ENCODE measurements at places on chromosomes 12 and 14. TPM values are rescaled to one million over a fixed set of nuclear protein-coding genes. Genes with fewer than 3 reads are reported as not detected.
A peak's percentile ranks its signal among the peaks of the same experiment; 100 is the strongest.

- DNase-seq: no peak
These were observed 22.1 kb downstream of the CLECL1 start for GRCh38 chr12:9710584-9711375.

GRCh38 chr14:94394581-94395207 is 6.3 kb upstream of the SERPINA1 start:
- DNase-seq: no peak

DNA sequence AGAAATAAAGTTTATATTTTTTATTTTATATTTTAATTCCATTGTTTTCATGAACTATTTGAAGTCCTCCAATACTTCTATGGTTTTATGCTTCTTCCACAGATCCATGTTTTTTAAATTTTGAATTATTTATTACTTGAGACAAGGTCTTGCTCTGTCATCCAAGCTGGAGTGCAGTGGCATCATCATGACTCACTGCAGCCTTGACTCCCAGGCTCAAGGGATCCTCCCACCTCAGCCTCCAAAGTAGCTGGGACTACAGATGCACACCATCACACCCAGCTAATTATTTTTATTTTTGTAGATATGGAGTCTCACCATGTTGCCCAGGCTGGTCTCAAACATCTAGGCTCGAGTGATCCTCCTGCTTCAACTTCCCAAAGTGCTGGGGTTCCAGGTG is 28.8 kb upstream of the DLGAP5 start:
- no peak for DNase-seq

DNA sequence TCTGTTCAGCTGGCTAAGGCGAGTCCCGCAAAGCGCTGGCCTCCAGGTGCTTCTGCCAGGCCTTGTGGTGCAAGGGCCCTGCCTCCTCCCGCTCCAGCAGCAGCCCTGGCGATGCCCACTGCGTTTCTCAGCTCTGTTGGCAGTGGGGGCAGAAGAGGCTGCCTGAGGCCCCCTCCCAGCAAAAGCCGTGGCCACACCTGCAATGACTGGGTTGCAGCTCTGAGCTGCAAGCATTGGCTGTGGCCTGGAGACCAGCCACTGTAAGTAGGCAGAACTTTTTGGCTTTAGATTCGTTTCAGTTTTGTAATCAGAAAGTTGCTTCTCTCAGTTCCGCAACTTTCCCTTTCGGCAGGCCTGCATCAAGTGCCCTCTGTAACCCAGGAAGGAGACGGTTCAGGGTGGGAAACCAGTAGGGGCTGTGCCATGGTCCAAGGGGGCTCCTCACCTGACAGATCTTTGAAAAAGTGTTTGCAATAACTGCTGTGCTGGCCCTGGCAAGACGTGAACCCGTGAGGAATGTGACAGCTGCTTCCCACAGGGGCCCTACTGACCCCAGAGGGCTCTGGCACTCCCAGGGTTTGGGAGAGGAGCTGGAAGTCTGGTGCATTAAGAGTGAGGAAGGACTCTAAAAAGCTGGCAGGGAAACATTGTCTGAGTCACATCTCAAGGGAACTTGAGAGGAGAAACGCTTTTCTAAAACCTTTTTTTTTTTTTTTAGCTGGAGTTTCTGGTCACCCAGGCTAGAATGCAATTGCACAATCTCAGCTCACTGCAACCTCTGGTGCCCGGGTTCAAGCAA is 54.5 kb upstream of the MAX start:
- DNase-seq: peak; percentile 25

- peak; percentile 32 for DNase-seq
These were observed 46.0 kb downstream of the DLK1 start for GRCh38 chr14:100772607-100773165.

GRCh38 chr14:105418269-105419194 is 1.1 kb upstream of the MTA1 start:
- DNase-seq: no peak

GRCh38 chr12:53338916-53339315 is 2.8 kb upstream of the SP7 start:
- no peak for DNase-seq

- DNase-seq: no peak
These were observed 257.2 kb downstream of the NELL2 start for GRCh38 chr12:44618946-44619345.

DNA sequence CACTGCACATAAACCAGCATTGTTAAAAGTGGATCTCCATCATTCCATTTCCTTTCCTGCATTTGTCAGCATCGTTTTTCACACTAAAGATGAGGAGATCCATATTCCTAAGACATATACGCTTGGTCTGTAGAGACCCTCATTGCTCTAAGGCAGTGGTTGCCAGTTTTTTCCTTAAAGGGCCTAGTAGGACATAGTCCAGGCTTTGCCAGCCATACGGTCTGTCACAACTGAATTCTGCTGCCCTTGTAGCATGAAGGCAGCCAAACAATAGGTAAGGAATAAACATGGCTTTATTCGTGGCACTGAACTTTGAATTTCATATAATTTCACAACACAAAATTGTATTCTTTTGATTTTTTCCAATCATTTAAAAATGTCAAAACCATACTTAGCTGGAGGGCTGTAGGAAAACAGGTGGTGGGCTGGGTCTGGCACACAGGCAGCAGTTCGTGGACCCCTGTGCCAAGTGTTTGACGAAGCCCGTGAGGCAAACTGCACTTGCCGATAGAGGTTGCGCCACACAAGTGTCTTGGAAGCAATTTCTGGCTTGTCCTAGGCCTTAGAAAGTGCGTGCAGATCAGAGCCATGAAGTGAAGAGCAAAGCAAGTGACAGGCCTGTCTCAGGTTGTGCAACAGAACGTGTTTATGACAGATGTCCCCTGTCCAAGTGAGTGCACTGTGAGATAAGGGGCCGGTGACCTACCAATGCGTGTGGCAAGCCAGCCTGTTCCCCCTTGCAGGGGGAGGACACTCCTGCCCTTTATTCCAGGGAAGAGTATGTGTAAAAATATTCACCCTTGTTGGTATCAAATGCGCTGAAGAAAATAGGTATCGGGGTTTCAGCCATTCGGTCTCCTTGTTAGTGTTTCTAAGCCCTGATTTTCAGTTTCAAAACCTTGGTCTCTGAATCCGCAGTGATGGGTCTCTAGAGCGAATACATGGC is 916 bp upstream of the CHPT1 start:
- peak; percentile 72 for DNase-seq

DNA sequence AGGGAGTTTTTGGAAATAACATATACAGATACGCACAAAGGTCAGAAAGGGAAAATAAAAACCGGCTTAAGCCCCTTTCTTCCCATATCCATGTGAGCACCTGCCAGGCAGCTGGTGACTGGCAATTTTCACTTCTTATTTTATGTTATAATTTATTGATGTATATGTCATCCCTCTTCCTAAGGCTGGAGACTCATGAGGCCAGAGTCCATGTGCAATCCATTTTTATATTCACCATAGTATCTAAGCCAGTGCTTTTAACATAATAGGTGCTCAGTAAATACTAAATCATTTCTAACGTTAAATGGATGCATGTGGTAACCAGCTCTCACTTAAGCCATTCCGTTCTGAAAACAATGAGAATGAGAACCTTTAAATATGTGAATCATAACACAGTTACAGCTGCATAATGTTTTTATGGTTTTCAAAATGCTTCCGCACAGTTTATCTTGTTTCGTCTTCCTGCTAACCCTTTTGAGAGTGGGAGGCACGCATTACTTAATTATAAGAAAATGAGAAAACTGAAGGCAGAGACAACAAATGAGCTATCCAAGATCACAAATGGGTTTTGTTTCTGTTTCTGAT is 178.3 kb downstream of the CACNA1C start:
- DNase-seq: no peak

The CLMN gene
- 10.2 TPM for total RNA-seq

The LTB4R gene
- 4.8 TPM for total RNA-seq

The GPR65 gene
- 0.32 TPM for total RNA-seq

The ZDHHC22 gene
- not detected for total RNA-seq

The ASCL4 gene
- total RNA-seq: not detected

The SENP1 gene
- total RNA-seq: 7.1 TPM

The MAP1LC3B2 gene
- total RNA-seq: 2.7 TPM

The JDP2 gene
- total RNA-seq: 72.6 TPM

Data from heart left ventricle (tissue), 16 donors.